Occipital lobe (tissue), 3 donors: ENCODE measurements at places on chromosomes 5 and 9.

- no peak for DNase-seq
These were observed 378.3 kb downstream of the KIAA0825 start for GRCh38 chr5:94240134-94240533.

DNA sequence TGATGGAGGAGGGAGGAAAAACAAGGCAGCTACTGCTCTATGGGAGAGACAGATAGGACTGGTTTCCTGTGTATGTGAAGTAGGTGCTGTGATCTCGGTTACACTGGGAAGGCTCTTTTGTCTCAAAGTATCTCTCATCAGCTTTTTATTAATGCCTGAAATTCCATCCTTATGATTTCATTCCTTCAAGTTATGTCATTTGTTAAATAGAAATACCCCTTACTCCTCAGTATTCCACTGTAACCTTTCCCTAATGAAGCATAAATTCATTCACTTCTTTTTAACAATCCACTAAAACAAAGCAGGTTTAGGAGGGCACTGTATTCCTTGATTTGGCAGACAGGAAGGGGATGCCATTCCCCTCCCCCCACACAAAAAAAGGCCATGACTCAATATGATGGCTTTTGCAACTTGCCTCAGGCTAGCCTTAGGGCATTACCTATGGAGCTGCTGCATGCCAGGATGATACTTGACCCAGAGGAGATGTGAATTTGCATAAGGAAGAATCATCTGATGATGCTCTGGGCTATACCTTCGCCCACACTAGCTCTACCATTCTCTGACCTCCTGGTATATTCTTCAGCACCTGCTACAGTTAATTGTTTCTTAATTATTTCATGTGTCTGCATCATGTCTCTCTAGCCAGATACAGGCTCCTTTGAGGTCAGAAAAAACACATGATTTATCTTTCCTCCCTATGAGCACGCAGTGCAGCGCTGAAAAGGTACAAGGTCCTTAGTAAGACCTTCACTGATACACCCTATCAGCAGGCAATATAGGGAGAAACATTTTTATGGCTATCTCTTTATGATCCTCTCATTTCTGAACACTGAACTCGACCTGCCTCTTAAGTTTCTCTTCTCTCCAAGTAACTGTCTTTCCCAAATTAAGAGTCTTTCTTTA lies 26.3 kb downstream of the NR3C1 start:
- DNase-seq, result no peak

GRCh38 chr5:149416987-149417710 lies 38.1 kb upstream of the IL17B start:
- no peak for DNase-seq

DNA sequence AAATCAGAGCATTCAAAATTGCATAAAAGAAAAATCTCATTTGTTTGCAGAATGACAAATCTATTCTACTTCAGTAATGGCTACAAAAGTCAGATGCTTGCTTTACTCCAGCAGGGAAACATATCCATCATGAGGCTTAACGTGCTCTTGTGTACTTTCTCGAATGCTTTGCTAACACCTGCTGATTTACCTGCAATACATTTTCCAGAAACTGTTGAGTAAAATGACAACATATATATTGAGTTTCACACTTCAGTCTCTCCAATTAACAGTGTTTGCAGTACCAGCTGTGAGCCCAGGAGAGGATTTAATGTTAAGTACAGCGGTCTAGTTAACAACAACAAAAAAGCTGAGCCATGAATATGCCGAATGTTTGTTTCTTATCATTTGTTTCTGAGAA lies 391.5 kb upstream of the SMC2 start:
- no peak for DNase-seq

GRCh38 chr5:134312796-134313195 lies 54.2 kb downstream of the CDKL3 start:
- DNase-seq, result no peak

DNA sequence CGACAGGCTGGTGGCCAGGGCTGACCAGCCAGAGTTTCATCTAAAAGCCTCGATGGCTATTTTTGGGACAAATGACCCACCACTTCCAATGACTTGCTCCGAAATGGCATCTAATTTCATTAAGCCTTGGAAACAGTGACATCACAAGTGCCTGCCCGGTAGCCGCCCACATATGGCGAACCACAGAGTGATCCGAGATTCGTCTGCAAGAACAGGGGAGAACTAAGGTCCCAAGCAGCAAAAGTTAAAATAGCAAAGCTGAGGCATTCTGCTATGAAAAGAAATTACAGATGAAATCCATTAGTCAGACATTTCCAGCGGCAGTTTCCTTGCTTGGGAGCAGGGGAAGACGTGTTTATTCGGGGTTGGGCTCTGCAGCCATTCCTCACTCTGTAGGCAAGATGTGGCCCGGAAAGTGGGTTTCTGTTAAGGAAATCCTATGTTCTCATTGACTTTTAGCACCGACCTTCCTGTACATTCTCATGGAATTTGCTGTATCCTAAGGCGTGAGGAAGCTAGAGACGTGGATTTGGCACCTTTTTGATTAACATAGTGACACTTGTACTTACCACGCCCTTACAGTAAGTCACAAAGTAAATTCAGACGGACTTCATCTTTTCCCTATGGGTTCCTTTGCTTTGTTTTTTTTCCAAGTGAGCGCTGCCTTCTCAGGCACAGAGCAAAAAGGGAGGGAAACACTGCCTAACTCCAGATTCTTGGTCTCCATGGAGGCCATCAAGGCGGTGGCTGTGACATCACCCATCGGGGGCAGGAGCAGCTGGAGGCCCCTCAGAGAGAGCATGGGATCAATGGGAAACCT lies 45.1 kb downstream of the ERGIC1 start:
- no peak for DNase-seq
